Naive thymus-derived CD8-positive, alpha-beta T cell (primary cell): ENCODE measurements at places on chromosomes 6 and 20. TPM values are rescaled to one million over a fixed set of nuclear protein-coding genes. Genes with fewer than 3 reads are reported as not detected.

The HAO1 gene
- not detected for total RNA-seq

The DNAAF9 gene
- total RNA-seq = 4.8 TPM

DNA sequence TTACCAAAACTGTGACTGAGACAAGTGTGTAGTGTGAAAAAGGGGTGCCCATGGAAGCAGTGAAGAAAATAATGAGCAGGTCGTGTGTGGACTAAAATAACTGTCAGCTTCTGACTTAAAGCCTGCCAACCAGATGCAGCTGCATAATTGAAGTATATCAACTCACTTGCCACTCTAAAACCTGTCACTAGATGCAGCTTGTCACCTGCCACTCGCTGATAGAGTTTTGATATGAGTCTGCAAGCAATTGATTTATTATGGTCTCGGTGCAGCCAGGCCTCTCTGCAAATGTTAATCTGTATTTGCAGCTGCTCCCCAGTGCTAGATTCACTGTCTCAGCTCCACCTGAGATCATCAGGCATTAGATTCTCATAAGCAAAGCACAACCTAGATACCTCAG lies 1090.0 kb upstream of the EYS start:
- H3K4me1 ChIP-seq = no peaks in the 10 kb centered on the region
- no peak for DNase-seq
- no peak overlapping the region for H3K27ac ChIP-seq
- H3K4me3 ChIP-seq = no peak overlapping the region
- no peaks in the 10 kb centered on the region for H3K36me3 ChIP-seq

- H3K27me3 ChIP-seq = no peaks in the 10 kb centered on the region
- no peak overlapping the region for H3K4me3 ChIP-seq
Observed at GRCh38 chr6:119620846-119621555, 271.4 kb upstream of the MAN1A1 start.

GRCh38 chr6:5275497-5275896 lies 14.2 kb downstream of the FARS2 start:
- H3K4me1 ChIP-seq = peaks cover 36% of the 10 kb centered on the region
- no peak overlapping the region for H3K4me3 ChIP-seq
- no peak overlapping the region for H3K27ac ChIP-seq
- no peak for DNase-seq
- no peaks in the 10 kb centered on the region for H3K36me3 ChIP-seq
